ENCODE measurements at places on chromosomes 2 and 18.

DNA sequence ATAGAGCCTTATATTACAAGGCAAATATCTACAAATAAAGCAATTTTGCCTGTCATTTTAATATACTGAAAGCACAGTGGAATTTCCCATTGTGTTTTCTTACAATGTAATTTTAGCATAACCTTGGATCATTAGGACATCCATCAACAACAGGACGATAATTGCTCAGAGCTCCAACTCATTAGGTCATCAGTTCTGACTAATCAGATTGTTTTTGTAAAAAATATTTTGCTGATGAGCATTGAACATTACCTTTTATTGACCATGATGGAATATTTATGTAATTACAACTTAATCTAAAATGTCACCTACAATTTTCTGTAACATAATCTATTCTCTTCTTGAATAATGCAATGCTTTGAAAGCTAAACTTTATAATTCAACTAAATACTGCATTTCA lies 215.3 kb upstream of the DSEL start:
- no peak for DNase-seq

DNA sequence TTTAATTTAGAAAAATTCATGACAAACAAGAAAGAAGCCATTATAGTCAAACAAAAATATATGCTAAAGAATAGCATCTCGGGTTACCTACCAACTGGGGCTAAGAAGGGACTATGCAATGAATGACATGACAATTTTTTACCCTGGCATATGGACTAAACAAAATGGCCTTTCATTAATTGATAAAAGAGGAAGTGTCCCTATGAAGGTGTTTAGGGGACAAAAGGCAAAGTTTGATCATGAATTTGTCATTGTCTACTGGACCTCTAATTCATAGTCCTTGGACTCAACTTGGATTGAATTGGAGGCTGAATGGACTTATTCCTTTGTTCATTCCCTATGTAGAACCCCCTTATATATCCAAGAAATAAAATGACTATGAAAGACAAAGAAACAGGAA lies 12.7 kb downstream of the MAIP1 start:
- no peak for DNase-seq

DNA sequence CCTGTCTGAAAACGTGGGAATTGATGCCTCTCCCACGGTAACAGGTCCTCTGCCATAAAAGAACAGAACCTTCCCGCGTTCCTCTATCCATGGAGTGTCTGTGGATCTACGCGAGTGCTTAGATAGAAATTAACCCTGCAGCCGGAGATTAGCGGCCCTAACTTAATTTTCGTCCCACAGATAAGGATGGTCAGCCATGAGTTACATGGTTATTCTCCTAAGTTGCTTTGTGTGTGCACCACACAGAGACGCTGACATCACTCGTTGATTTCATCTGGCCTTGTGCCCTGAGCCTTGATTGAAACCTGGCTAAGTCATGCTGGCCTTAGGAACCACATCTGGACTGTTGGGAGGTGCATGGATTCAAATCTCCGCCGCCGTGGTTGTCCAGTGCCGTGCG lies 132.1 kb downstream of the GBX2 start:
- DNase-seq = no peak

GRCh38 chr18:61702007-61702406 lies 190.8 kb downstream of the RNF152 start:
- no peak for DNase-seq

- peak; percentile 44 for DNase-seq
Measured at GRCh38 chr2:13193900-13194299, 477.2 kb downstream of the TRIB2 start.

GRCh38 chr2:241734467-241735208 lies at the start of gene D2HGDH:
TSS of gene D2HGDH (plus strand) at chr2:241734630. CDS start at chr2:241735225, 595 bp downstream.
- peak; percentile 50 for DNase-seq

- DNase-seq = no peak
Measured at GRCh38 chr2:52805901-52806410, 961.6 kb upstream of the CHAC2 start.

GRCh38 chr18:21454725-21455124 lies 145.8 kb downstream of the ESCO1 start:
- DNase-seq = no peak

- DNase-seq = no peak
Measured at GRCh38 chr2:46909771-46910419, 5.7 kb downstream of the MCFD2 start.

GRCh38 chr2:174568425-174568824 lies 29.2 kb downstream of the WIPF1 start:
- DNase-seq = no peak

DNA sequence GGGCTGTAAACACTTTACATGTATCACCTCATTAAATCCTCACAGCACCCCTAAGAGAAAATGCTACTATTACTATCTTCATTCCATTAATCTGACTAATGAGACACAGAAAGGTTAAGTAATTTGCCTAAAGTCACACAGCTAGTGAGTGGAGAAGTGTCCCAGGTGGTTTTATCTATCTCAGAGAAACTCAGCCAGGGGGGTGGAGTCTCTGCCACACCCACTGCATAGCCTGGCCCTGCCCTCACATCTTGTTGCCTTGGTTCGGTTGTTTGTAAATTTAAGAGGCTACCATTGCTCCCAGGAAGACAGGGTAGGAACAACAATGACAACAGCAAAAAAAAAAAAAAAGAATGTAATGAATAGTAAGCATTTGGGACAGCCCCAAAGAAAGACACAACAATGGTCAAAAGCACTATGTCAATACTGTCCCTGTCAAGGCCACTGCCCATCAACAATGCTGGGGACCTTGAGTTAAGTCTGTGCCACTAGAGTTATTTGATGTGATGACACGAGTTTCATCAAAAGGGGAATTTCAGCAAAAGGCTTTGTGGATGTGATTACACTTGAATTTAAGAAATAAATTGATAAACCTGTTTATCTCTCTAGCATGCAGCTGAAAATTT lies 17.5 kb downstream of the CYRIA start:
- no peak for DNase-seq

DNA sequence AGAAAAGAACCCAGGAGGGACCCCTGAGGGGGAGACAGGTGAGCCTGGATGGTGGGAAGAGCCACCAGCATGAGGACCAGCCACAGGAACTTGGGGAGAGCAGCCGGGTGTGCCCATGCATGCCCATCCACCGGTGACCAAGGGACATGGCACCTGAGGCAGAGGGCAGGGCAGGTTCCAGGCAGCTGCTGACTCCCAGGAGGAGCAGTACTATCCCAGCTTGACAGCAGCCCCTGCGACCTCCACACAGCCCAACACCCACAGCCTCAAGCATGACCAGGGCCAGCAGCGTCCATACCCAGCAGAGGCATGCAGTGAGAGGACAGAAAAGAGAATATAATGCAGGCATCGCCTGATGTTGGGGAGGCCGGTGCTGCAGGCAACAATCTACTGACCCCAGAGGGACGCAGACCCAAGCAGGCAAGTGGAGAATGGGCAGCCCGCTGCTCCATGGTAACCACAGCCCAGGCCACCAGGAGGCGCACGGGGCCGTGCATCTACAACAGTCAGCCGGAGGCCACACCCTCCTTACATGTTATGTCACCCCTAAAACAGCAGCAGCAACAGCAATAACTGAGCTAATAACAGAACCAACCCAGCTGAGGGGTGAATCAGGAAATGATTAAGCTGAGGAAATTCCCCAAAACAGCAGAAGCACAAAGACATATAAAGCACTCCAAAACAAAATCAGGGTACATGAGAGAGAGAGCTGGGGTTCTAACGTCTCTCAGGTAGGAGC lies 44.1 kb downstream of the ANKMY1 start:
- peak; percentile 54 for DNase-seq

DNA sequence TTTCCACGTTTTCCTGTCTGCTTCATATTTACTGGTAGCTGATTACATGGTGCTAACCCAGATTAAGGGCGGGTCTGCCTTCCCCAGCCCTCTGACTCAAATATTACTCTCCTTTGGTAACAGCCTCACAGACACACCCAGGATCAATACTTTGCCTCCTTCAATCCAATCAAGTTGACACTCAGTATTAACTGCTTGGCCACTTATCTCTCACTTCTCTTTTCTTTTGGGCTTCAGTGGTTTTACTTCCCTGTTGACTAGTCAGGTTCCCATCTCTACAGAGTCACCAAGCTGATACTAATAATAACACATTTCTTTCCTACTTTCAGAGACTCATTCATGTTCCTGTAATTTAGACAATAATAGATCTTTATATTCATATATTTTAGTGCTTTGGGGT lies 302.2 kb upstream of the MAP2 start:
- no peak for DNase-seq

GRCh38 chr2:237723602-237724001 lies 75.0 kb upstream of the RBM44 start:
- peak; percentile 59 for DNase-seq

- DNase-seq = no peak
Measured at GRCh38 chr2:142756430-142756829, 121.0 kb upstream of the KYNU start.

DNA sequence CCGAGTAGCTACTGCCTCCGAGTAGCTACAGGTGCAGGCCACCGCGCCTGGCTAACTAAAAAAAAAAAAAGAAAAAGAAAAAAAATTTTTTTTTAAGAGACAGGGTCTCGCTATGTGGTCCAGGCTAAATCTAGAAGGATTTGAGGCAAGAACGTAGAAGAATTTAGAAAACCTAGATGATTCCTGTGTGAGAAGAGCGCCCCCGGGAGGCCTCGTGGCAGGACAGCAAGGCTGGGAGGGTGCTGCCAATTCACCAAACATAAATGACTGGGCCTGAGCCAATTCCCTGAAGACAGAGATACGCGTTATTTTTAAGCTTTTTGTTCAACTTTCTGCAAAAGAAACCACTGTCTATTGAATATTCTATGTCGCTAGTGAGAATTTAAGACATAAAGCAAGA lies 90.1 kb upstream of the TGFA start:
- DNase-seq = no peak

DNA sequence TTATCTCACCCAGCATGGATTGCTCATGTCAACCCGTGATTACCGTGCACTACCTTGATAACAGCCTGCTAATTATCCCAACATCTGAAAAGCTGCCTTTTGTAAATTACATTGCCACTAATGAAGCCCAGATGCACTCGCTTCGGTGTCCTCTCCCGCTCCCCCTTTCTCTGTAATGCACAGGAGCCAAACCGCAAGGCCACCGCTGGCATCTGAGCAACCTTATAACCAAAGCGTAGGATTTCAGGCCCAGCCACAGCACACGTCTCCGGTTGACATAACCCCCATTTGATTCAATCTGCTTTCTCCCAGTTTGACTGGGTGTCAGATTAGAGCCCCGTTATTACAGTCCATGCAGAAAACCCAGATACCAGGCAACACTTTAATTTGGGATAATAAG lies 341.2 kb downstream of the ALK start:
- no peak for DNase-seq

DNA sequence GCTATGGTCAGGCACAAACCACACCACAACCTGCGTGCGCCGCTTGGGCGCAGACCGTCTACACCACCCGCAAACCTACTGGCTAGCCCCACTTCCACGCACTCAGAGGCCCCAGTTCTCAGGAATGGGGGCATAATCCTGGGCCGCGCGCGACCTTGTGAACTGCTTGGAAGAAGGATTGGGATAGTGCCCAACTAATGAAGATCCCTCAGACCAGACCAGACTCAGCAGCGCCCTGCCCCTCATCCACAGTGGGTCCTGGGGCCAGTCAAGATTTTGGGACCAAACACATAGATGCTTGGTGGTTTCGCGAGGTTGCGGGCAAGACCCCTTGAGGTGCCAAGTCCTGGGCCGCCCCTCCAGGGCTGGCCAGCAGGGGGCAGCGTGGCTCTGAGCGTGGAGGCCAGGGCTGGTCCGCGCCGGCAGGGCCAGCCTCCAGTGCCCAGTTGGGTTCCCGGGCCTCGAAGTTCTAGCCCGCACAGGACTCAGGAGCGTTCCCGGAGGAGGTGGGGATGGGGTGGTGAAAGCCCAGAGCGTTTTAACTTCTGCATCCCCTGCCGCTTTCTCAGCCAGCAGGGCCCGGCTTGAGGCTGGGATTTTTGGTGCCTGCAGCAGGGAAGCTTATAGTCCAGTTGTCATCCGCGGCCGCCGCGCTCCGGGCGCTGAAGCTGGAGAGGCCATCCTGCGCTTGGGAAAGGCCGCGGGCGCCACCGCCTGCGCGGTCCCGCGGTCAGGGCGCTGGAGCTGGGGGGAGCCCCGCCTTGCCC lies 8.3 kb downstream of the OSR1 start:
- no peak for DNase-seq

All from Jurkat, Clone E6-1 (cell line).